ENCODE measurements at places on chromosomes 1 and 21.

DNA sequence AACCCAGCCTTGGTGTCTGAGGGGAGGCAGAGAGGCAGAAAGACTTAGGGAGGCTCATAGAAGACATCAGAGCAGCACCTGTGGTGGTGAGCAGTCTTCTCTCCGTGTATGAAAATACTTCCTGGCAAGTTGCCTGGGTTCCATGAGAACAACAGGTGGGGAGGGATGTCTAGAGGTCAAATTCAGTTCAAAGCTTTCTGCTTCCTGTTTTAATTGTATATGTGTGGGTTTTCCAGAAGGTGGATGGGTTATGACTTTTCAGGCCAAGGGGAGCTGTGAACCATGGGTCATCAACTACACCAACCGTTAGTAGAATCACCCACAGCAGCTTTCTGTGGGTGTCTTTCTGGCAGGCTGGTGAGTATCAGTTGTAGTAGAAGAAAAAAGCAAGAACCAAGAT is 4.1 kb upstream of the FCRL2 start:
- DNase-seq, result no peak

- DNase-seq, result no peak
These were observed 11.5 kb upstream of the LAPTM5 start for GRCh38 chr1:30768830-30769718.

- no peak for DNase-seq
These were observed 2.0 kb downstream of the TFF2 start for GRCh38 chr21:42348762-42349161.

DNA sequence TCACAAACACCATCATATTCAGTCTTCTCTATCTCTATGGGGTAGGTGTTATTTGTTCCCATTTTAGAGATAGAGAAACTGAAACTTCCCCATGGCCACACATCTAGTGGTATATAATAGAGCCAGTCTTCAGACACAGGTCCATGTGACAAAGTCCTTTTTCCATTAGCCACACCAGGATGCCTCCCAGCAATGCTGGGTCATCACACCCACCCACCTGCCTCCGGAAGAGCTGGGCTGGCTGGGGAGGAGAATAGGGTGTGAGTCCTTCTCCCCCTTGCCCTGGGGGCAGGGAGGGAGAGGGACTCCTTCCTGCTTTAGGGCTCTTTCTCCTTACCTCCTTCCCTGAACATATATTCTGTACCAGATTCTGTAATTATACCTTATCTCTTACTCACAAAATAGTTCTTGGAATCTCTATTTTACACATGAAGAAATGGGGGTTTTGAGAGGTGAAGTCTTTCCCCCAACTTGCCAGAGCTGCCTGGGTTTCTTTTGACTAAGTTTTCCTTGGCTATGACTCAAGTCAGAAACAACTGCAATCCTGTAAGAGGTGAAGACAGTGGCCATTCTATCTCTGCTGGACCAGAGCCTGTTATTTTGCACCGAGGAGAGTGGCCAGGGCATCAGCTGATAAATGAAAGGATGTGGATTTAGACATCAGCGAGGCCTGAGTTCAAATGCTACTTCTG is 30.0 kb downstream of the SOX13 start:
- DNase-seq, result no peak

GRCh38 chr1:180382326-180383115 is 119.9 kb downstream of the ACBD6 start:
- no peak for DNase-seq

- no peak for DNase-seq
These were observed 36.3 kb downstream of the GPR161 start for GRCh38 chr1:168100315-168101002.

DNA sequence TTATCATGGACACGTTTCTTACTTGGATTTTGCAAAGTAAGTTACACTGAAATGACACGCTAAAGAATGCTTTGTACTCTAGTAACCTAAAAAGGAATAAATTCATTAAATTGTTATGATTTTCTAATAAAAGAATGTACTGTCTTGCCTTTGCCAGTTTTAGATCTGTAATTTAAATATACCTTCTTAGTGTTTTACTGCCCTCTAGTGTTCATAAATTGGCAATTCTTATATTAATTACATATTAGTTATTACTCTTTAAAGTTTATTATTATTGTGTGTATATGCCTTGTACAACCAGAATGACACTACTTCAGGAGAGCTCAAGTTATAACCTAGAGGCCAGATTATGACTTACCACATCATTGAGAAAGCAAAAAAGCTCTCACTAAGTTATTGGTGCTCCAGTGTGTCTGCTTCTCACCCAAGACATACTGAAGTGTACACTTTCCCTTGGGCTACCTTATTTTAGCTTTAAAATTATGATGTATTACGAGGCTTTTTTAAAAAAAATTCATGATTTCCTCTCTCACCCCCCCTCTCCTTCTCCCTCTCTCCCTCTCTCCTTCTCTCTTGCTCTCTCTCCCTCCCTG is 169.9 kb downstream of the HS2ST1 start:
- no peak for DNase-seq

- peak; percentile 2 for DNase-seq
These were observed 178.0 kb downstream of the RYR2 start for GRCh38 chr1:237219751-237220642.

GRCh38 chr1:107874221-107874620 is 90.8 kb downstream of the VAV3 start:
- DNase-seq, result no peak

DNA sequence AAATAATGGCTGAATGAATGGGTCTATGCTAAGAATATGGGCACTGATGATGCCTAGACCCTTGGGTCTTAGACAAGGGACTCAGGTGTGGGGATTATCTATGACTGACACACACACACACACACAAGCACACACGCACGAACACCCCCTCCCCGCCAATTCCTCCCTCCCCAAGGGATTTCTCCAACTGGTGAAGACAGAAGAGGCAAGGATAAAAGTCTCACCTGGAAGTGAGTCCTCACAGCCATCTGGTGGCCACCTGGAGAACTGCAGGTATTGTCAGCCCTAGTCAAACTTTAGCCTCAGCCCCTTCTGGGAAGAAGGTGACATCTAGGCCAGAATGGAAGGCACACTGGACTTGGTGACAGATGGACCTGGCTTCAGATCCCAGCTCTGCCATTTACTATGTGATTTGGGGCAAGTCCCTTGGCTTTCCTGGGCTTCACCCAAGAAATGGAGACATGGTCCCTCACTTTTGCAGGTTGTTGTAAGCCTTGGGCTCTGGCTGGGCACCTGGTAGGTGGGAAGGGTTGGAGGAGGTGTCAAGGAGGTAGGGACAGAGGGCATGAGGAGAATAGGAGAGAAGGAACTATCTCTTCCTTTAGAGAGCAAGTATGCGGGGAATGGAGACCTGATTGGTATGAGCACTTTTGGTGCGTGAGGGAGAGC is 4.0 kb upstream of the GPR3 start:
- DNase-seq, result no peak

DNA sequence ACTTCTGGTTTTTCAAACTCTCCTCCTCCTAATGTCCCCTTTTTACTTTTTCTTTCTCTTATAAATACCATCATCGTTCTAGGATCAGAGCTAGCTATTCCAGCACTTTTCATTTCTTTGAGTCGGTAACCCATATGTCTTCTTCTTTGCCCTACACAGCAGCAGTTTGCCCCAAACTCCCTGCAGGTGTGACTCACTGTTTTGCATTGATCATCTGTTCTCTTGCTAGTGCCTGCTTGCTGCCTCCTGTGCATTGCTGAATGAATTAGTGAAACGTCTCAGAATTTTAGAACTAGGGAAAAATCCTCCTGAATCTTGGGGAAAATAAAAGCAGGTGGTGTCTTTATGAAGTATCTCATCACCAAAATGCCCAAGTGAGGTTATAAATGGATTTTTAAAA is 21.7 kb downstream of the KCNK2 start:
- DNase-seq, result no peak

GRCh38 chr1:38563942-38564735 is 295.4 kb downstream of the RRAGC start:
- DNase-seq, result no peak

DNA sequence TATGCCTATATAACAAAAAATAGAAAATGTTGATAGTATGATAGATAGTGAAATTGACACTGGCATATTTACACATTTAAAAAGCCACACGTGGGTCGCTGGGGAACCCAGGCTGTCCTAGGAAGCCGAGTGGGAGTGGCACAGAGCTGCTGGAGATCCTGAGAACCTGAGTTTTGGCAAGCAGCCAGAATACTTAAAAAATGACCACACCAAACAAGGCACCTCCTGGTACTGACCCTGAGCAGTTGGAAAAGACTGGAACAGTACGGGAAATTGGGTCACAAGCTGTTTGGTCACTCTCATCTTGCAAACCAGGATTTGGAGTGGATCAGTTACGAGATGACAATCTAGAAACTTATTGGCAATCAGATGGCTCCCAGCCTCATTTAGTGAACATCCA is 111.5 kb downstream of the ZFYVE9 start:
- no peak for DNase-seq

DNA sequence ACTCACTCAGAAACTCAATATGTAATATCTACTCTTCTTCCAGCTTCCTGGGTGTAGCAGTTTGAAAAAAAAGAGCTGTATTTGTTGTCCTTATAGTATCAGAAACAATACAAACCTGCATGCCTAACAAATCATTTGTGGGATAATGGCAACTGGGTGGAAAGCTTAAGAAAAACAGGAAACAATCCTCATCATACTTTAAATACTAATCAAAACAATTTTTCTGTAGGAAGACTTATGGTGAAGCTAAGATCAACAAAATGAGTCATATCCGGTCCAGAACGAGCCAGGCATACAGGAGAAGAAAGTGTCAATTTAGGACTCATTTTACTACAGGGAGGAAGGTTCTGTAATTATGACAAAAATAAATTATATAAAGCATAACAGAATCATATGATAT is 181.8 kb upstream of the ADGRL4 start:
- DNase-seq, result no peak

- DNase-seq, result no peak
These were observed 4.9 kb upstream of the ZNF644 start for GRCh38 chr1:91026777-91027176.

DNA sequence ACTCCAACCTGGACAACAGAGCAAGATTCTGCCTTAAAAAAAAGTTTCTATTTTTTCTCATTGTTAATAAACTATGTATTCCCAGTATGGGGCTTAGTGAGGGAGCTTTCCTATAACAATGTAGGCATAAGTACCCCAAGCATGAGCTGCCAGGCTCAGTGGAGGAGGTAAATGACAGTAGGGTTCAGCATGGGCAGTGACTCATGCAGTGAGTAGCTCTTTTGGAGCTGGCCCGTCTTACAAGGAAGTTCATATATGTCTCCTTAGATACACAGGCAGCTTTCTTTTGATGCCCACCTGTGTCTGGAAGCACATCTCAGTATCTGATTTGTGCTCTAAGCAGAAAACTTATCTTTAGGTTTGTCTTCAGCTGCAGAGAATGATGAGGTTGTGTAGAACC is 57.9 kb downstream of the ZNF678 start:
- no peak for DNase-seq

GRCh38 chr1:3773572-3774275 is 1.2 kb downstream of the SMIM1 start:
- DNase-seq, result no peak

DNA sequence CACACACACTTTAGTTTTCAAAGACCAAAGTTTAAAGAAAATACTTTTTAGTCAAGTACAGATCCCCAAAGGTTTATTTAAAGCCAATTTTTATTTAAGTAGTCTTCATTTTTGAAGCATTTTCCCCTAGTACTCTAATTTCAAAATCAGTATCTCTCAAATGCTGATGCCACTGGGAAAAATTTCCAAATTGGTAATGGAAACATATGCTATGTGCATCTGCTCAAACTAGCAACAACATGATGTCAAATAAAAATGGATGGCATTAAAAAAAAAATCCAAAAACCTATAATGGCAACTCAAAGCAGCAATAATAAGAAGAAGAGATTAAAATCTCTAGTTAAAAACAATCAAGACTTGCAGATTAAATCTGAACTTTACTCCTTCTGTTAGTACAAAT is 58.6 kb downstream of the ZNHIT6 start:
- no peak for DNase-seq

DNA sequence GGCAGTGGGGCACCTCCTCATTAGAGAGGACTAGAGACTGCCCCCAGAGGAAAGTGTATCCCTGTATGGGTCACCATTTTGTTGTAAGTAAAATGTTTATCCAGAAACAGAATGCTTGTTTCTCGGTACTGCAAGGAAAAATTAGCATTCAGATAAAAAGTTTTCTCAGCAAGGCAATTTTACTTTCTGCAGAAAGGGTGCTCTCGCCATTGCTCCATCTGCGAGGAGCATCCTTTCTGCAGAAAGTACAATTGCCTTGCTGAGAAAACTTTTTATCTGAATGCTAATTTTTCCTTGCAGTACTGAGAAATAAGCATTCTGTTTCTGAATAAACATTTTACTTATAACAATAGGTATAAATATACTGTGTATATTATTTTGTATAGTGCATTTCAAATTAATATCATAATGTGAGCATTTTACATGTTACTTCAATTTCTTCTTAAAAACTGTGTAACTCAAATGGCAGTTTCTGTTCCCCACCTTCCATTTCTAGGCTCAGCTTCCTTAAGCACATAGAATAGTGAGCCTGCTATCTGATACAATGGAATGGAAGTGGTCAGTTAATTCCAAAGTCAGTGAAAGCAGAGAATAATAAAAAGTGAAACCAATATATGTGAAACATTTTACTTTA is 76.5 kb upstream of the DESI2 start:
- DNase-seq, result no peak

DNA sequence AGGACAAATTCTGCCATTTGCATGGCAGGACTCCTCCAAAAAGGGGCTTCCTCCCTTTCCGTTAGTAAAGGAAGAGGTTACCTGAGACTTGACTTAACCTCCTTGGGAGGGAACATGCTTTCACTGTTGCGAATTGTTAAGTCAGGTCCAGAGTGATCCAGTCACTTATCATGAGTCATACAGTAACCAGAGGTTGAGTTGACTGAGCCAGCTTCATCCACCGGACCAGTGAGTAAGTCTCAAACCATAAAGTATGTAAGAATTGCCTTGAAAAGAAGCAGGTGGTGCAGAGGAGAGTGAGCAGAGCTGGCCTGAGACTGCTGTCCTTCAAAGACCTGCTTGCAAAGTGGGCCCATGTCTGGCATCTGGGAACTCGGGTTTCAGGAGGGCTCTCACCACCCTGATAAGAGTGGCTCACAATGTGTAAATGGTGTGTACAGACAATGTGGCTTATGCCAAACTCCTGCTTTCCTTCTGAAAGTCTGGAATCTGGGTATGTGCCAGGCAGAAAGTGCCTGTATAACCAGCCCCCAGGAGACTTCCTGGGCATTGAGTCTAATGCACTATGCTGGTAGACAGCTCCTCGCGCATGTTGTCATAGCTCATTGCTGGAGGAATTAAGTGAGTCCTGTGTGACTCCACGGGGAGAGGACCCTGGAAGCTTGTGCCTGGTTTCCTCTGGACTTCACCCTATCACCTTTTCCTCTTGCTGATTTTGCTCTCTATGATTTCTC is 84.3 kb upstream of the KLHDC7A start:
- no peak for DNase-seq

Measured in nucleus accumbens (tissue), 56 donors.